ENCODE measurements at places on chromosomes 6 and 20.

GRCh38 chr6:135475292-135475886, 22.2 kb downstream of the AHI1 start:
- no peak for DNase-seq

DNA sequence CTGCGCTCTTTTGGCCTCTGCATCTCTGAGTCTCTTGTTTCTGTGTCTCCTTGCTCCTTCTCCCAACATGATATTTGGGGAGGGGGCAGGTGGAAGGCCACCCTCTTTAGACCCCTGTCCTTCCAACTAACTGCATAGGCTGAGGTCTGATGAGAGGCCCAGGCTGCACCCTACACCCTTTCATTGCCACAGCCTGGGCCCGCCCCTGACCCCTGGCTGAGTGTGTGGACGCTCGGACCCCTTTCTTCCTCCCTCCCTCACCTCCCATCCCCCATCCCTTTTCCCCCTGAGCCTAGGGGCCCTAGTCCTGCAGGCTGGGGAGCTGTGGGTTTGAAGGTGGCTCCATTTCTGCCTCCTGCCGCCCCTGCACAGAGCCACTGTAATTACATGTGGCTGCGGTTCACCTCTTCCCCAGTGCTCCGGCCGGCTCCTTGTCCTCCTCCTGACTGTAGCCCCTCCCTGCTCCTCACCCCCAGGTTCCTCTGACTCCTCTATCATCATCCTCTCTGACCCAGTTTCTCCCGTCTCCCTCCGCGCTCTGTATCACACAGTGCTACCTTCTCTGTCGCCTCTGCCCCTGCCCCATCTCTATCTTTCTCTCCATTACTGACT, 6.8 kb downstream of the MDFI start:
- DNase-seq, result no peak

GRCh38 chr6:34235307-34236130, 1.2 kb upstream of the HMGA1 start:
- no peak for DNase-seq

- DNase-seq, result no peak
These were observed 256.4 kb downstream of the ARID1B start for GRCh38 chr6:157033428-157034140.

- DNase-seq, result no peak
These were observed 47.5 kb downstream of the KIAA1755 start for GRCh38 chr20:38212806-38213606.

GRCh38 chr6:124970243-124970642, 8.0 kb downstream of the RNF217 start:
- no peak for DNase-seq
